ENCODE measurements at places on chromosomes 6 and 20.
A peak's percentile ranks its signal among the peaks of the same experiment; 100 is the strongest.

GRCh38 chr20:8116067-8116811, 15.8 kb upstream of the PLCB1 start:
- DNase-seq: no peak

- no peak for DNase-seq
Observed at GRCh38 chr6:43511824-43512415, 1.8 kb upstream of the LRRC73 start.

DNA sequence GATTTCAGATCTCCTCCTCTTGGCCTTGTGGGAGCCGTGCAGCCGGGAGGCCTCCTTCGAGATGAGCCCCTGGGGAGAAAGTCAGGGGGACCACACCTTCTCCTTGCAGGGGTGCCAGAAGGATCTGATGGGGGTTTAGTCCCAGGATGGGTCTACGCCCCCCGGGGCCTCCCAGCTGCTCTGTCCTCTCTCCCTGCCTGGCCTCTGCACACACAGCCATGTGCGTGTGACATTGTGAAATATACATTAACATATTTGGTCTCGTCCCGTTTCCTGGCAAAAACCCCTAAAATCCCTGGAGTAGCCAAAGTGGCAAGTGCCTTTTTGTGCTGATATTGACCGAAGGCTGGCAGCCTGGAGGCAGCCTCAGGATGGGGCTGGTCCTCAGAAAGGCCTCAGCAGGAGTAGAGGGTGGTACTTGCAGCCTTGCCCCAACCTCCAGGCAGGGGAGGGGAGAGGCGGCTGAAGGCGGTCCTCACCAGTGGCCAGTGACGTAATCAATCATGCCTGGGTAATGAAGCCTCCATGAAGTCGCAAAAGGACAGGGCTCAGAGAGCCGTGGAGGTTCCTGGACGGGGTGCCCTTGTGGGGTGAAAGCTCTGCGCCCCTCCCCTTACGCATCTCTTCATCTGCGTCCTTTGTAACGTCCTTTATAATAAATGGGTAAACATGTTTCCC, 5.1 kb upstream of the HELZ2 start:
- DNase-seq: no peak

DNA sequence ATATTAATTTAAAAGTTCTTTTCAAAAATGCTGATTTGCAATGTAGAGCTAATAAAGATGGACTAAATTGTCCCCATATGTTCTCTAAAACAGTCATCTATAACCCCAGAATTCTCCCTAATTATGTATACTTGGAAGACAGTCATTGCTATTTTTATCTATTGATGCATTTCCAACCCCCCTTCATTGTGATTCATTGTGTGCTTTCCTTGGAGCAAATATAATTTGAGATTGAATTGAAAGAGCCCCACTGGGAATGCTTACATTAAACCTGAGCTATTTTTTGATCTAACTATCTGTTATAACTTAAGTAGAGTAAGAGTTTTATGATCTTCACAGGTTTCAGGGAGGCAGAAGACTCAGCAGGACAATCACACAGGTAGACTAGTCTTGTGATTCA, 73.7 kb upstream of the PTCHD4 start:
- DNase-seq: no peak

GRCh38 chr6:120608826-120609225, 725.5 kb downstream of the TBC1D32 start:
- no peak for DNase-seq

DNA sequence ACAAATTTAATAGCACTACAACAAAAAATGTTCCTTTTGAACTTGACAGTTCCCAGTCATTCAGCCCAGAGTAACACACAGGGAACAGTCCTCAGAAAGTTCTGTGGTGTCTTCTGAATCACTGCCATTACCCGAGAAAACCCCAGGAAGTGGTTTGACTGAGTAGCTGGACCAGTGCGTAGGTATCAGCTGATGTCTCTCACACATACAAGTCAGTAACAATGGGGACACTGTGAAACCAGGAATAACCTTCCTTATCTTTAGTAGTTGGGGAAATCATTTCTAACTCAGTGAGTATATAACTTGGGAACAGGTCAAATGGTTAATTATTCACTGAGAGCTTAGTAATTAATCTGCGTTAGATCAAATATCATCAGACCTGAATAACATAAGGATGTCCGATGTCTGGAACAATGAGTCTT, 73.1 kb downstream of the HIVEP2 start:
- DNase-seq: no peak

DNA sequence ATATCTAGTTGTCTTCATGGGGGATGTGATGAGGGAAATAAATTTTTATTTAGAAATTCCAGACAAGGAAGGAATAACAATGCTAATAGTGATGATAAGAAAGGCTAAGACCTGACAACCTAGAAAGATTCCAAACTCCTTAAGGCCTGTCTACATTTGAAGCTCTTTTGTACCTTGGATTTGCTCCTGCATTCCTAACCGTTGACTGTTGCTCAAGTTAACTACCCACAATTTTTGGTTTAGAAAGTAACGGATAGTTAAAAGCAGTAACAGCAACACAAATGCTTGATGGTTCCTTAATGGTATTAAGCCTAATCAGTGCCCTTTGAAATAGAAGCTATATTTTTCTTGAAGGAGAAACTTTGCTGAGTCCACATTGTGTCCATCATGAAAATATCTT, 52.9 kb downstream of the TRMT11 start:
- no peak for DNase-seq

DNA sequence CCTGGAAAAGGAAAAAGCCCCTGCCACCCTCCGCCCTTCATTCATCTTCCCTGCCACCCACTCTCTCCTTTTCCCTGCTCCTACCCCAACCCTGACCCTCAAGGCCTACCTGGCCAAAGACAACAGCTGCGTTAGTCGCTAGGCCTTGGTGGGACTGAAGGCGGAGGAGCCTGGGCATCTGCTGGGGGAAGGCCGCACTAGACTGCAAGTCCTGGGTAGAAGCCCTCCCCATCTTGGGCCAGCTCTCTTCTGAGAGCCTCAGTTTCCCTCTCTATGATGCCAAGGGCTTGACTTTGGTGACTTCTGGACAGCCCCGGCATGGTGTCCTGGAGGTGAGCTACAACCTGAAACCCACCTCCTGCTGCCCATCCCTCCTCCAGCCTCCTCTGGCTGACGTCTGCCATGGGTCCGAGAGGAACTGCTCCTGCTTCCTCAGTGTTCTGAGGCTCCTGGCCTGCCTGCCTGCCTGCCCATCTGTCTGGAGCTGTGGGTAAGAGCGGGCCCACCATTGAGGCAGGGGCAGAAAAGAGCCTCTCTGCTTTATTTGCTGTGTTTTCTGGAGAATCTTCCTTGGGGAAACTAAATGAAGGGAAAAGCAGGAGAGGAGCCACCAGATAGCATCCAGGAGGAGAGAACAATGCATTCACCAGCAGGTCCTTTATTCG, 7.5 kb upstream of the FOXC1 start:
- no peak for DNase-seq

- DNase-seq: no peak
Observed at GRCh38 chr20:36305602-36306551, at the start of gene DLGAP4. Gene DLGAP4, plus strand, starts transcription at chr20:36306339. Its CDS starts 125,379 bp downstream, at chr20:36431718.

- no peak for DNase-seq
Observed at GRCh38 chr6:38533064-38533463, 106.7 kb downstream of the BTBD9 start.

DNA sequence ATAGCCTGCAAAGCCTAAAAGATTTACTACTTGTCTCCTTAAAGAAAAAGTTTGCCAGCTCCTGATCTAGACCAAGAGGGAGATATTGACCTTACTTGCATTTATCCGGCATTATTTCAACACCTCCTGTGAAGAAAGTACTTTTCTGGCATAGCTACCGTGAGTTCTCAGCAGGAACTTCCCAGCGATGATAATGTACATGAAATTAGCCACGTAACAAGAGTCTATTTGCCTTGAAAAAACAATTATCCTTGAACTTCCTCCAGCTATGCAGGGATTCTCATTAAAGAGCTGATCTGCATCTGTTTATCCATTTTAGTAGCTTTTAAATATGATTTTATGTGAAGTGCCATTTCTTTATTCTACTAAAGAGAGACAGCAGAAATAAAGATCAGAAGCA, 41.7 kb downstream of the ALDH5A1 start:
- no peak for DNase-seq

DNA sequence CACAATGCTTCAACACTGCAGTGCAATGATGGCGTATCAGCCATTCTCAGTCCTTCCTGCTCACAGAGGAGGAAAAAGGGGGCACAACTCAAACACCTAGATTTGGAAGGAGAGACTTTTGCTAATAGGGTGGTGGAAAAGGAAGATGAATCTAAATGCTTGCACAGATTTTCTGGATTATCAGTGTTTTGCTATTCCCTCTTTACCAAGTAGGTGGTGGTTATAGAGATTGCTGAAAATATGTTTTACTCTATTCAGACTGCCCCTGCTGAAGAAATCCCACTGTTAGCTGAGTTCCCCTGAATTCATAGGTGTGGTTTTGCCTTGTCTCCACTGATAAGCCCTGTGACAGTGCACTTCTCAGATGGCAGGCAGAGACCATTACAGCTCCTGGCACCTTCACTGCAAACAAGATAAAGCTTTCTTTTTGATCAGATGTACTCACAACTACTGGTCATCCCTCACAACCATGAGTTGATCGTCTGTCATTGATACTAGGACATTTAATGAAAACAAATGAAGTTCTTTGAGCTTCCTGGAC, 311.4 kb downstream of the KIF16B start:
- DNase-seq: no peak

- DNase-seq: no peak
Observed at GRCh38 chr20:2706688-2707352, 14.2 kb downstream of the EBF4 start.

GRCh38 chr6:40326714-40327421, 260.3 kb downstream of the LRFN2 start:
- DNase-seq: no peak

- DNase-seq: no peak
Observed at GRCh38 chr6:110755411-110755834, 59.8 kb downstream of the CDK19 start.

- no peak for DNase-seq
Observed at GRCh38 chr6:131946404-131946991, 4.7 kb downstream of the CCN2 start.

DNA sequence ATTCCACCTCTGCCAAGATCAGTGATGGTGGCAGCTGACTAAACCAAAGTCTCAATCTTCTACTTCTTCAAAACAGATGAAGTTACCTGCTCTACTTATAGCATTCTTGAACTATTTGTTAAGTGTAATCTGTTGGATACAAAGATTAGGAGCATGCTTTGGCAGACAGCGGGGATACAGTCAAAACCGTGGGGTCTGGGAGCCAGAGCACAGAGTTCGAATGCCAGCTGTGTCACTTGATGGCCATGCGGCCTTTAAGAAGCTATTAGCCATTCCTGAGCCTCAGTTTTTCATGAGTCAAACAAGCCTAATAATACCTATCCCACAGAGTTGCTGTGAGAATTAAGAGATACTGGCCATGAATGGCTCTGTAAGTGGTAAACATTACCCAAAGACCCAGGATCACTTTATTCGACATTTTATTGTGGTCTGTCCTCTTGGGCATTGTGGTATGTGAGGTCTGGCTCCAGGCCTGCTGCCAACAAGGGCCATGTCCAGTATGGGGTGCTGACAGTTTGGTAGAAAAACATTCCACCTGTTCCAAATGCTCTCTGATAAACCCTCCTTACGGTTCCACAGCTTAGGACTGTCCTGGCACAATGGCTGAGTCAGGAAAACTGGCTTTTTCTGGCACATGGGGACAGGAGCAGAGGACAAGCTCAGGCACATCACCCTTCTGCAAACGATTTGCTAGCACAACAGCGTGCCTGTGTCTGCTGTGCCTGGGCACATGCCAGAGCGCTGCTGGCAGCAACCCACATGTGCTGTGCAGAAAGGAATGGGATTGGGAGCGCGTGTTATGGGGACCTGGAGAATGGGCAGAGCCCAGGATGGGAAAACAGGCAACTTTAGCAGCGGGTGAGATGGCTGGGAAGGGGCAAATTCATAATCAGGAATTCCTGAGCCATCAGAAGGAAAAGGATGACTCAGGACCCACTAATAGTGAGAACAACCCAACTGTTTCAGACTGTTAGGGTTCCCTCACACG, 15.7 kb upstream of the FAM83C start:
- no peak for DNase-seq

DNA sequence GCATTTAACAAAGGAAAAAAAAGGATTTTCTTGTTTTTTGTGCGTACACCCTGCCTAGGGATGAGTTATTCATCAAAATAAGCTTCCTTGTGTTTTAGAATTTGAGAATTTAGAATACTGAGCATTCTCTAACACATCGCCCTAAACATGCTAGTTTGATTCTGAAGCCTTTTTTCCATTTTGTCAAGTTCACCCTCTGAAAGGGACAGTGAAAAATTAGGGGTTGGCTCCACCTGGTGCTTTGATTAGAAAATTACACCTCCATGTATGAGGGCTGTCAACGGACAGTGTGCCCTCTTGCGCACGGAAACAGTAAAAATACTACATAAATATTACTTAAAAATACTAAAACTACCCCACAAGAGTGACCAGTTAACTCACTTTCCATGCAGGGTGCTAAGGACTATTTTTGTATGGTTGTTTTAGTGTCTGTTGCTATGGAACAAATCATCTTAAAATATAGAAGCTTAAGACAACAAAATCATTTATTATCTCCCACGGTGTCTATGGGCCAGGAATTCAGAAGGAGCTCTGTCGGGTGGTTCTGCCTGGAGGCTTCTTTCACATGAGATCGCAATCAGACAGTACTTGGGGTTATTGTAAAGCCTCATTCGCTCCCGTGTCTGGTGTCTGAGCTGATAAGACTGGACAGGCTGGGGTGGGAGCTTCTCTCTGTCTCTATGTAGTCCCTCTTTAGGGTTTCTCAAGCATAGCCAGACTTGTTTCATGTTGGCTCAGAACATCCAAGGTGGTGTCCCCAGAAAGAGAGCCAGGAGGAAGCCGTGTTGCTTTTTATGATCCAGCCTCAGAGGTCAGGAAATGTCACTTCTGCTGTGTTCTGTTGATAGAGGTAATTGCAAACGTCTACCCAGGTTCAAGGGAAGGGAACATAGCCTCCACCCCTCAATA, 41.1 kb upstream of the TMEM170B start:
- peak; percentile 22 for DNase-seq

DNA sequence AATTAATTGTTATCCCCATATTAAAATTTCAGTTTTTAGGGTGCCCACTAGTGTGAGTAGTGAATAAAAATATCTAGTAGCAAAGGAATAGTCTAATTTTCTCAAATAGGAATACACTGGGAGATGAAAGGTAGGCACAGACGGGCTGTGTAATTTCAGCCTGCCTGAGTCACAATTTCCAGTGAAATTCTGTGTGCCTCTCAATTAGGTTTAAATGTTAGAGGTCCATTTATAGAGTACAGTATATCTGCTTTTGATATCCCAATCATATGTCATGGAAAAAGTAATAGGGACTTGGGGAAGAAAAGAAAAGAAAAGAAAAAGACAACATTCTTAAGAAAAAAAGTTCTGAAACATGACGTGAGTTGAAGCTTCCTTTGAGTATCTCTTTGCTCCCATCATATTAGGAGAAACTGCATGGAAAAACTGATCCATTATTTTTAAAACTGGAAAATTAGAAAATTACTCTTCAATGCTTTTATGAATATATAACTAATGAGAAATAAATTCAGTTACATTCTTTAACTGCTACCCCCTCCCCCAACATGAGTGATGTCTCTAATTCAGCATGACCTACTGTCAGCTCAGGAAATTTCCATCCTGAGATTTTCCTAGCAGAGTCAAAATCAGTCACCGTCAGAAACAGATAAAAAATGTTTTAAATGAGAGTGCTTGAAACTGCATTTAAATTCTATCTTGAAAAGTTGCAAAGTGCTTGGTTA, 473.8 kb upstream of the HSF2 start:
- DNase-seq: no peak

- DNase-seq: no peak
Observed at GRCh38 chr6:41545247-41545702, 906 bp upstream of the FOXP4 start.
